ENCODE measurements at places on chromosomes 6 and 20.

GRCh38 chr6:124033501-124033900 lies 229.8 kb downstream of the NKAIN2 start:
- DNase-seq: no peak

GRCh38 chr6:134605034-134605433 lies 287.1 kb upstream of the SGK1 start:
- no peak for DNase-seq

GRCh38 chr6:21842875-21843645 lies 249.5 kb downstream of the SOX4 start:
- no peak for DNase-seq

DNA sequence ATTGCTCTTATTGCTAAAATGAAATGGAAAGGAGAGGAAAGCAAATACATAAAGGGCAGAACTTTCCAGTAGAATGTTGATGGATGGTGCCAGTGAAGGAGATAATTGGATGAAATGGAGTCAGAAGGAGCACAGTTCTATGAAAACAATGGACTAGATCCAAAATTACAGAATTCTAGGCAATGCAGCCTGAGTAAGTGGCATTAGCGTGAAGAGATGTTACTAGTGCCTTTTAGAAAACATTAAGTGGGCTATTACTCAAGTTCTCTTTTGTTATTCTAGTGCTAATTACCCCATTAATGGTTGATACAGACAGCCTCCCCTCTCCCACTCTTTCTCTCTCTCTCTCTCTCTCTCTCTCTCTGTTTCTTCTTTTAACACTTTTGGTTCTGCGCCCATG lies 209.5 kb upstream of the RGS17 start:
- no peak for DNase-seq

DNA sequence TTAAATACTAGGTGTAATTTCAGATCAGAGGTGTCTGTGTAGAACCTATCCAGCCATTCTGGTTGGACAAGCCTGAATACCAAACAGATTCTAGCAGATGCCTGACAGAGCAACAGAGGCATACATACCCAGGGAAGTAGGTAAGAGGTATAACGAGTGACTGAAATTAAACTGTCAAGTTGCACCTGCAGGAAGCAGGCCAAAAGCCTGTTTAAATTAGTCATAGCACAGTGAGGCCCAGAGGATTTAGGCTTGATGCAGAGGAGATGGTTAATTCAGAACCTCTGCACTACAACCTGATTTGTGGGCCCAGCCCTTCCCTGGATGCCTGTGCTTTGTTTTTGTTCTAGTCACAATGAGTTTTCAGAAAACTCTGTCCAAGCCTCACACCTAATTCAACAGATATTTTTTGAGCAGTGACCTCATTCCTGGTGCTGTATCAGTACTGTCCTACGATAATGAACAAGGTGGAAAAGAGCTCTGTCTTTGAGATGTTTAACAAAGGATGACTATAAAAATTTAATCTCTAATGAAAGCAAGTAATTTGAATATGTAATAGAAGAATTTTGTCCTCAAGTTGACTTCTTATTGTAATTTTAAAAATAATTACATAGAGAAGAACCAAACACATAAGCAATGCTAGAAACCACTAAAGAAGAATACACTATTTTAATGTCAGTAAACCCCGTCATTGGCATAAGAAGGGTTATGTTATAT lies 31.7 kb downstream of the C6orf58 start:
- no peak for DNase-seq

DNA sequence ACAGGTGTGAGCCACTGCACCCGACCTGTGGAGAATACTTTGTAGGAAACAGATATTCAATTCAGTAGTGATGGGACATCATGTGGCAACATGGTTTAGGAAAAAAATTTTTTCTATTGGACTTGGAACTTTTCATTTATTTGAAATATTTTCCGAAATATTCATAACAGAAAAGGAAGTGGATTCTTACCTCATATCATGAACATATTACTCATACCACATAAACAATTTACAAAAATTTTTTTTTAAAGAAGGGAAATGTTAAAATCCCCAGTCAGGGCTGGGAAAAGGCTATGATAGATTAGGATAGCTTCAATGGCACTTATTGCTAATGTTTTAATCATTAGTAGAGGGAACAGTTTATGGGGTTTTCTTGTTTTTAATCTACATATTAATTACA lies 6.8 kb upstream of the ALDH8A1 start:
- DNase-seq: no peak
